Activated CD4-positive, alpha-beta T cell treated with anti-CD3 and anti-CD28 coated beads for 36 hours (primary cell): ENCODE measurements at places on chromosomes 7 and 10. TPM values are rescaled to one million over a fixed set of nuclear protein-coding genes. Genes with fewer than 3 reads are reported as not detected.

- peaks cover 2% of the 10 kb centered on the region for H3K27me3 ChIP-seq
- no peak overlapping the region for H3K27ac ChIP-seq
- no peaks in the 10 kb centered on the region for H3K36me3 ChIP-seq
- no peak overlapping the region for H3K4me3 ChIP-seq
Observed at GRCh38 chr10:123624086-123624485, 42.1 kb upstream of the GPR26 start.

GRCh38 chr10:9243941-9244411 lies 1189.5 kb downstream of the GATA3 start:
- no peak overlapping the region for H3K27ac ChIP-seq
- H3K27me3 ChIP-seq, result peaks cover 13% of the 10 kb centered on the region
- no peak overlapping the region for H3K4me3 ChIP-seq
- no peaks in the 10 kb centered on the region for H3K4me1 ChIP-seq

GRCh38 chr7:156220701-156221100 lies 408.4 kb upstream of the SHH start:
- no peak overlapping the region for H3K4me3 ChIP-seq
- DNase-seq, result no peak
- no peak overlapping the region for H3K27ac ChIP-seq
- H3K4me1 ChIP-seq, result no peaks in the 10 kb centered on the region

GNAT3 gene
- total RNA-seq, result not detected

FBH1 gene
- total RNA-seq, result 56.2 TPM

CYP2C19 gene
- not detected for total RNA-seq

MAGI2 gene
- 0.12 TPM for total RNA-seq
